ENCODE measurements at places on chromosomes 6 and 20.
A peak's percentile ranks its signal among the peaks of the same experiment; 100 is the strongest.

GRCh38 chr6:138406443-138406842, 2.4 kb downstream of the HEBP2 start:
- DNase-seq, result no peak

DNA sequence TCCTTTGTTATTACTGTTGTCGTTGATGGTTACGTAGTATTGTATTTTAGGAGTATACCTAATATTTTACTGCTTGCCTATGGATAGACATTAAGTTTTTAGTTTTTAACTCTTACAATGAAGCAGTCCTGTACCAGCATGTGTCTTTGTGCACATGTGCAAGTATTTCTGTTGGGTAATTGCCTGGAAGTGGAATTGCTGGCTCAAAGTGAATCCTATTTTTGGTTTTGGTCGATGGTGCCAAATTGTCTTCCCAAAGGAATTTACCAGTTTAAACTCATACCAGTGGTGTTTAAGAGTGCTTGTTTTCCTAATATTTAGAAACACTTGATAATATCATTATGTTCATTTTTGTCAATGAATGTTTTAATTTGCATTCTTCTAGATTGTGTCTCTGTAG, 75.5 kb downstream of the ANKS1A start:
- no peak for DNase-seq

GRCh38 chr6:84415517-84415916, 188.1 kb upstream of the CEP162 start:
- DNase-seq, result no peak

- peak; percentile 68 for DNase-seq
These were observed 118.2 kb downstream of the DACT2 start for GRCh38 chr6:168201383-168201782.

DNA sequence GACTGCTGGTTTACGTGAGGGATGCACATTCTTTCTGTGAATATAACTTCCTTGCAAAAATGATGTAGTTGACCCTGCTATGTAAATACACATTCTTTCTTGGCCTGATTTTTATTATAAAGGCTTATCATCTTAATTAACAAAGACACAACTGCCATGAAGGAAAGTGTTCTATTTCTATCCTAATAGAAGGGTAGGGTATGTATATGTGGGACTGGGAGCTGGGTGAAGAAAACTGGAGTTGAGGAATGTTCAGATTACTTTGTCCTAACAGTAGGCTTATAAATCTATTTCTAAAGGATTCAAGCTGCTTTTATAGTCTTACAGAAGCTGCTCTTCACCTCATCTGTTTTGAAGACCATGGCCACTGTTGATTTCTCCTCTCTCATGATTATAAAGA, 76.5 kb upstream of the RGS17 start:
- DNase-seq, result no peak

GRCh38 chr6:151093706-151094105, 146.1 kb upstream of the AKAP12 start:
- DNase-seq, result no peak

DNA sequence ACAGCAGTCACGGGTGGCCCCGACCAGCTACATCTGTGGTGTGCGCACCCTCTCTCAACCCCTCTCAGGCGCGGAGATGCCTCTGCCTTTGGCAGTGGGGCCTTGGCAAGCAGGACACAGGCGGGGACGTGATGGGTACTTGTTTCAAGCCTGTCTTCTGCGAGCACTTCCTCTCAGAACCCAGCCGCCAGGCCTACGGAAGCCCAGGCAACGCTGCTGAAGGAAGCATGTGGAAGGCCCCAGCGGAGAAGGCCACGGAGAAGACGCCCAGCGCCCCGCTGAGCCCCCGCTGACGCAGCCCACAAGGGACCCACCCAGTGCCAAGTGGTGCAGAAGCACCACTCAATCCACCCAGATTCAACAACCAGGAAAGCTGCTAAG, 13.0 kb downstream of the SERPINB6 start:
- DNase-seq, result no peak

GRCh38 chr6:153162646-153163045, 31.6 kb upstream of the RGS17 start:
- no peak for DNase-seq

- peak; percentile 67 for DNase-seq
These were observed 719 bp upstream of the EDN1 start for GRCh38 chr6:12289365-12289919.

DNA sequence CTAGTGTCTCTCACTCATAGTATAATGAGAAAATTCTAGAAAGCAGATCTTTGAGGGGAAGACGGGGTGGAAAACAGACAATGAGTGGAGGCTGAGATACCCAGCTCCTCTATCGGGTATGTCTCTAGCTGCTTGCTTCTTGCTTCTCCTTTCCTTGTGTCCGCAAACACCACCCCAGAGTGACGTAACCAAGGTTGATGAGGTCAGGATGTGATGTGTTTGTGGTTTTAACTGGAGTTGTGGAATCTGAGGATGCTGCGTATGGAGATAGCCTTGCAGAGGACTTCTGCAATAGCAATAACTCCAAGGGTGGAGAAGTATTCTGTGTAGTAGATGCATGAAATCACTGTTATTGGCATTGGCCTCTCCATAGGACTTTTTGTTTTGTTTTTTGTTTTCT, 132.7 kb upstream of the IFNGR1 start:
- no peak for DNase-seq

- no peak for DNase-seq
These were observed 303.6 kb downstream of the TFAP2C start for GRCh38 chr20:56932575-56933330.

- DNase-seq, result no peak
These were observed 52.2 kb upstream of the EPB41L1 start for GRCh38 chr20:36102306-36102705.

DNA sequence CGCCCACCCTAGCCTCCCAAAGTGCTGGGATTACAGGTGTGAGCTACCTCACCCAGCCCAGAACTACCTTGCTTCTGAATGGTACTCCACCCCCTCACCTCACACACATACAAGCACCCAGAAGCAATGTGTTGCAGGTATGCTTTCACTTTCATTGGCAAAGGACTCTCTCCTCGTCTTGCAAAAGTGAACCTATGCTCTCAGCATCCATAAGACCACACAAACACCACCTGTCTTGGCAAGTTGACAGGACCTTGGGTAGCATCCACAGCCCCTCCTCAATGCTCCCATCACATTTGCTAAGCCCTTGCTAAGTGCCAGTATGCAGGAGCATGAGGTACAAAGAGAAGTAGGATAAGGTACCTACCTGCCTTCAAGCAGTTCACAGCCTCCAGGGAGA, 3.7 kb downstream of the KIF13A start:
- no peak for DNase-seq

DNA sequence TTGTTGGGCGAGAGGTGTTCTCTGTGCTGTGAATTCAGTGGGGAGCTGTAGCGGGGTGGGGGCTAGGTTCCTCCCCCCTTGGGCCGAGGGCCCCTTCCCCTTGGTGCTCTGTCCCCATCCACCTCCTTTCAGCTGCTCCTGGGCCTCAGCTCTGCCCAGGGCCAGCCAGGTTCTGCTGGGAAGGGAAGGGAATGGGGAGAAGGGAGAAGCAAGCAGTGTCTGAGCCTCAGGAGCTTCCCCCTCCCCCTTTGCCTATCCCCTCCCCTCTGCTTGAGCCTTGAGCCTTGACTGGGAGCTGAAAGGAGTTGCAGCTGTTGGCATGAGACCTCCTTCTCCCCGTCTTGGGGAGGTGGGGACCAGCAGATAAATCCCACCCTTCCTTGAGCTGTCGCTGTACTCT, 576 bp upstream of the RRP36 start:
- peak; percentile 69 for DNase-seq

DNA sequence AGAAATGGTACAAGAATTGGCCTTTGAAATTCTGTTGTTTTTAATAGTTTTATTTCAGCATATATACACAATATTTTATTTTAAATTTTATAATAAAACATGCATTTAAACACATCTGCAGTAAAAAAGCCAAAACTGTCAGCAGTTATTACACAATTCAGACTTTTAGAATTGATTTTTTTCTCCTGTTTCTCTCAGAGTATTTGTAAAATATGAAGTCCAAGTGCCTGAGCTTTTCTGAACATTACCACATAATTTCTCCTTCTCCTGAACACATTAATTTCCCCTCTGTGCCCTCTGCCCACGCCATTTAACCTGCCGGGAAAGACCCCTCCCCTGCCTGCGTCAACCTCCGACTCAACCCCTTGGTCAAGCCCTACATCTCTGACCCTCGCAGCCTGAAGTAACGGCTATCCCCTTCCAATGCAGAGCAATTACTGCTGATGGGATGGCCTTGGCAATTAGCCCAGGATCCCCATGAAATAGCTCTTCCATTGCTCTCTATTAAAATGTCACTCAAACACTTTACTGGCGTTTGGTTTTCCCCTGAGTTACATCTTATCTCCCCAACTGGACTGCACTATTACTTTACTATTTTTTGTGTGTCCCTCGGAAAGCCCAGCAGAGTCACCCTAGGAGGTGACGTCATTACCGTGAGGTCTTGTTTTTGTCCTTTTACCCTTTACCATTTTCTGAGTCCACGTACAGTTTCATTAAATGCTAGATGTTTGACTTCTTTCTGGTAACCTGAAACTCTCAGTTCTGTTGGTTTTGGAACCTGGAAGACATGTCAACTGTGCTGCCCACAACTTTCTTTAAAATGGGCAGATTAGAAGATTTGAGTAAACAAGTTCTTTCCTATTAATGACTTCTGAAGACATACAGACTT, 146.7 kb upstream of the TAB2 start:
- no peak for DNase-seq

DNA sequence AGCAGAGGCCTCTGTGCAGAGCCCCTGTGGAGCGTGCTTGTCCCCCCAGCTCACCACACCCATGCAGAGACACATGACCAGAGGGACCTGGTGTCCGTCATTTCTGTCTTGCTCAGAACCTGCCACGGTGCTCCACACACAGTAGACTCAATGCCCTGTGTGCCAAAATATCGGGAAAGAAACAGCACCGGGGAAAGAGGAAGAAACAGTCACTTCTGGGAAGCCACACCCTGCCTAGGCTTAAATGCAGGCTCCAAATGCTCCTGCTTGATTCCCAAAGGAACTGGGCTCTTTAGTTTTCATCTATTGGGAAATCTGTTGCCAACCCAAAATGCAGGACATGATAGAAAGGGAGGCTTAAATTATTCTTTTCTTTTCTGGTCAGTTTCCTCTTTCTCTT, 503.9 kb downstream of the CD83 start:
- DNase-seq, result no peak

GRCh38 chr6:1726341-1726768, 116.6 kb downstream of the FOXC1 start:
- no peak for DNase-seq

DNA sequence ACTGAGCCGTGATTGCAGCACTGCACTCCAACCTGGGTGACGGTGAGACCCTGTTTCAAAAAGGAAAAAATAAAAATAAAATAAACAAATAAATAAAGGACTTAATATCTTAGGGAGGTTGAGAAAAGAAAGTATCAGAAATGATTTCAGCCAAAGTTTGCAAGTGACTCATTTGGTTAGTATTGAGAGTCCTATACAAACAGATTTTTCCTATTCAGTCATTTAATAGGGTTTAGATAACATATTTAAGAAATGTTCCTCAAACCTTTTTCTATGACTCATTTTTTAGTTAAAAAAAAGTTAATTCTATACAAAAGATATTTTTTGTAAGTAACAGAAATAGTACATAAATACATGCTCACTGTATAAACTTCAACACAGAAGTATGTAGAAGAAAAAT, 235.1 kb downstream of the GJA1 start:
- DNase-seq, result no peak

- no peak for DNase-seq
These were observed 695.4 kb downstream of the PTPRT start for GRCh38 chr20:42494290-42494689.

- no peak for DNase-seq
These were observed 1.1 kb upstream of the STX7 start for GRCh38 chr6:132513831-132514545.

DNA sequence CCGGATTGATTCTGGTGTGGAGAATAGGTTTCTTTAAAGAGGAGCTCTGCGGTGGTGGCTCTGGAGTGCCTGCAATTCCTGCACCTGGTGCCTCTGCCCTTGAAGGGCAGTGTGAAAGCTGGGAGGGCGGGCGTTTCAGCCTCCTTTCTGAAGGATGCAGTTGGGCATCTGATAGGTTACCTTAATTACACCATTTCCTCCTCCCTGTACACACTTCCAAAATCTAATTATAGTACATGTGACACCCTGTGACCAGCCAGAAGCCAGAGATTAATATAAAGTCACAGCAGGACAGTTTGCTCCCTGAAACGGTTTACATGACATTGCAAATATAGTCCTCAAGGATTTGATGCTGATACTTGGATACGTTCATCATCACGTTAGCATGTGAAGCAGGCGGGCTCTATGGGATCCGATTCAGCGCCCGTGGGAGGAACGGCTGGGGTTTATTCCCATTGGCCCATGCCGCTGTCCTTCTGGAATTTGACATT, 548.2 kb downstream of the QKI start:
- DNase-seq, result no peak

- no peak for DNase-seq
These were observed 827.5 kb upstream of the CITED2 start for GRCh38 chr6:140201787-140202458.

DNA sequence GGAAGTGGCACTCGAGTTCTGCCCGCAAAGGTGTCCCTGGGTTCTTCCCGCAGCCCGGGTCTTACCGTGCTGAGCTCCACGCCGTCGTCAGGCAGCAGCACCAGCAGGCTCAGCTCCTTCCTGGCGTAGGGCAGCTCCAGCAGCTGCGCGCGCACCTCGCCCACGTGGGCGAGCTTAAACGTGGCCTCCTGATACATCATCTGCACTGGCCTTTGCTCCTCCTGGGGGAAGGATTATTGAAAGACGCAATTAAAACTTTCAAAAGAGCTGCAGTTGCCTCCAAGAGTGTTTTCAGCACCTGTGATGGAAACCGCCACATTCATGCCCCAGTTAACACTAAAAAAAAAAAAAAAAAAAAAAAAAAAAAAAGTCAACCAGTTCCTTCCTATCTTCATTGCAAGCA, 11.3 kb downstream of the SERPINB9 start:
- DNase-seq, result no peak

DNA sequence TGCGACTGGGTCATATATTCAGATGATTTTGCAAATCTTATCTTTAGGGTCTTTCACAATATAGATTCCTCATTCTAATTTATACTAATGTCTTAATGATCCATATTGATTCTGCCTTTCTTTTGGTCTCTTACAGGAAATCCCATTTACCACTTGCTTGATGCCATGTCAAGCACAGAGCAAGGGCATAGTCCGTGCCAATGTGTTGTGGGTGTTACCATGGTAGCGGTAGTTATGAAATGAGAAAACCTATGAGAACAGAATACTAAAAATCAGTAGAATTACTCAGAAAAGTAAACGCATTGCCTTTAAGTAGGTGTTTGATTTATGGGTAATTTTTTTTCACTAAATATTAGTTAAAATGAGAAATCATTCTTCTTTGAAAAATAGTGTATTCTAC, 153.9 kb upstream of the RAB32 start:
- DNase-seq, result no peak

DNA sequence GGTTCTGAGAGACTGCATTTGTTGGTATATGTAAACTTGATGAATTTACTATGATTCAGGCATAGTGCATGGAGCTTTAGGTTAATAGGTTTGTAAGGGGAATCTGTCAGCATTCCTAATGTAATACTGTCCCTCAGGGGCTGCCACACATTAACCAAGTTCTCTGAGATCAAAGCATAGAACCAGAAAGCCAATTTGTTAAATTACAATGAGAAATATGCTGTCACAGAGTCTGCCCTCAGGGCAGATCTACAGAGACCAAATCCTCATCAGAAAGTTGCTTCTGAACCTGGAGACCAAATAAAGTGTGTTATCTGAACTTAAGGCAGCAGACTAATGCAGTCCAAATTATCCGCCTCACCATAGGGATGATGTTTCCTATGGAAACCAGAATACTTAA, 250.8 kb upstream of the HTR1E start:
- DNase-seq, result no peak
